Hepatocyte (in vitro differentiated cells): ENCODE measurements at places on chromosomes 1 and 21.

GRCh38 chr1:179107706-179108629 is 26.1 kb downstream of the TOR3A start:
- DNase-seq, result no peak

DNA sequence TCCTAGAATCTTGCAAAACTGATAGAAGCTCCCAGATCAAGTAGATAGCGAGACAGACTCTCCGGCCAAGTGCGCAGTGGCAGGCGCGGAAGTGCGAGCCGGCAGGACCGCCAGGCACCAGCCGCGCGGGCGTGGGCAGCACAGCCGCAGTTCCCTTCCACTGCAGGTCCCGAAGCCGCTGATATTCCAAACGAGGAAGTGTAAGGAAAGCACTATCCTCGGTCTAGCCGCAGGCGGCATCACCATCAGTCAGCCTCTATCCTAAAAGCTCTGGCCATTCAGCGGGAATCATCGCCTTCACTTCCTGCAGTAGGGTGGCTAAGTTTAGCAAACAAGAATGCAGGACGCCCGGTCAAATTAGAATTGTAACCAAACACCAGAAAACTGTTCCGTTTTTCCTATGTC is 710 bp downstream of the GLRX2 start:
- DNase-seq, result peak; percentile 70

- DNase-seq, result no peak
Measured at GRCh38 chr1:48773133-48773532, 3.6 kb downstream of the BEND5 start.

GRCh38 chr1:154095456-154096060 is 59.3 kb downstream of the NUP210L start:
- DNase-seq, result no peak

DNA sequence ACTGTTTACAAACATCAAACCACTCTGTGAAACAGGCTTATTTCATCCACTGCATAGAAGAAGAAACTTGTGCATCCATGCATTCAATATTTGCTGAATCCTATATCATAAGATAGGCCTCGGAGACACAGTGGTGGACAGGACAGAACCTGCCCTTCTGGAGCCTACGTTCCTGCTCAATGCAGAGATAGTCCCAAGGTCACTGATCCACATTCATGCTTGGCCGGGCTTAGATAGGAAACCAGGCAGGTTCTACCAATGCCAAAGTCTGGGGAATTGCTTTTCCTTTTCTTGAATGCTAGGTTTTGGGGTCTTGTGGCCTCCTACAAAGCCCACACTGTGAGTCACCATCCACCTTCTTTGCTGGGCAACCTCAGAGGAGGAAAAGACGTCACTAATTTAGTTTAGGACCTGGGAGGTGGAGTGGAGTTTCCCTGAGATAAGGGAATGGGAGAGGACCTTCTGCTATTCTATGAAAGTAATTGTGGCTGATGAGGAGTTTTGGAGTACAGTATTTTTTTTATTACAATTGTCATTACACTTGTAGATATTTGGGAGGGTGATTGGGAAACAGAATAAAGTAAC is 99.7 kb upstream of the CD34 start:
- no peak for DNase-seq

- no peak for DNase-seq
Measured at GRCh38 chr1:8562222-8562621, 244.3 kb downstream of the SLC45A1 start.

DNA sequence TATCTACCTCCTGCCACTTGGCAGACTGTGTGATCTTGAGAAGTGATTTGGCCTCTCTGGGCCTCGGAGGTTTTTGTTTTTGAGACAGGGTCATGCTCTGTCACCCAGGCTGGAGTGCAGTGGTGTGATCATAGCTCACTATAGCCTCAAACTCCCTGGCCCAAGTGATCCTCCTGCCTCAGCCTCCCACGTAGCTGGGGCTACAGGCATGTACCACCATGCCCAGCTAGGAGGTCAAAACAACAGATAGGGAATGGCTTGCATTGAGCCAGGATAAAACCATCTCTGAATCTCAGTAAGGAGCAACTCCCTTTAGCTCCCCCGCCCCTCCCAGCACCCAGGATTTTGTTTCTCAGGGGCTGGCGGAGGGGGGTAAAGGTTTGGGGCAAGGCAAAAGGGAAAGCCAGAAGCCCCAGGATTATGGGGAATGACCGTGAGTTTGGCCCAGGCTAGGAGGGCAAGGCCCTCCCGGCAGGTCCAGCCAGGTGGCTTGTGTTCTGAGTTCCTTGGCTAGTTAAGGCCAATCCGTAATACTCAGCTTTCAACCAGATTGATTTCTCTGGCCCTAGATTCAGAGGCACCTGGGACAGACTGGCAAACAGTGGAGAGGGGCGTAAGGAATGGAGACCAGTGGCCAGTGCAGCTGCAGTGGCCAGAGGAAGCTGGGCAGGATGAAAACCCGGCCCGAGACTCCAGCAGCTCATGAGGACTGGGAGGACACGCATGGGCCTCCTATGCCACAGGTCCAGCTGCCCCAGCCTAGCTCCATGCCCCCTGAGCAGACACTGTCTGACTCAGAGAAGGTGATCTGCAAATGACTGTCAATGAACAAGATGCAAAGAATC is 130.1 kb downstream of the DMRTB1 start:
- no peak for DNase-seq
